ENCODE measurements at places on chromosomes 2 and 18. TPM values are rescaled to one million over a fixed set of nuclear protein-coding genes. Genes with fewer than 3 reads are reported as not detected.

Gene REG3G
- not detected for total RNA-seq

Gene ESPNL
- not detected for total RNA-seq

Gene MAPK4
- 0.54 TPM for total RNA-seq

Gene DSEL
- 1.9 TPM for total RNA-seq

Gene ALLC
- not detected for total RNA-seq

Gene SIX2
- not detected for total RNA-seq

Gene MRO
- total RNA-seq = 17.5 TPM

Gene SCN9A
- 8.8 TPM for total RNA-seq

Gene ARMC9
- 3.3 TPM for total RNA-seq

Gene CCDC74A
- not detected for total RNA-seq

DNA sequence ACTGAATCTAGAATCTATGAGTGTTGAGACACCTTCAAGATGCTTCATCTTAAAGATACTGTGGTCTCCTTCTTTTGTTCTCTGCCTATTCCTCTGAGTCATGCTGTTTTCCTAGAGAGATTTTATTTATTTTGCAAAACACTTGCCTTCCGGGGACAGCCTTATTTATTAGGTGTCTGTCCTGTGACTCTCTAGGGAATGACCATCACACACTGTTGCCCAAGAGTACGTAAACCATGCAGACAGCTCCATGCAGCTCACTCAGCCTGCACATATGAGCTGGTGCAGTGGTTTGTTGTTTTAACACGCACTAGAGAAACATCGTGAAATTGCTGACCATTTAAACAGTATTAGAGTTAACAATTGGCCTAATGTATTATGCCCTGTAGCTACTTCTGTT, 12.4 kb upstream of the ADCYAP1 start:
- DNase-seq = no peak

DNA sequence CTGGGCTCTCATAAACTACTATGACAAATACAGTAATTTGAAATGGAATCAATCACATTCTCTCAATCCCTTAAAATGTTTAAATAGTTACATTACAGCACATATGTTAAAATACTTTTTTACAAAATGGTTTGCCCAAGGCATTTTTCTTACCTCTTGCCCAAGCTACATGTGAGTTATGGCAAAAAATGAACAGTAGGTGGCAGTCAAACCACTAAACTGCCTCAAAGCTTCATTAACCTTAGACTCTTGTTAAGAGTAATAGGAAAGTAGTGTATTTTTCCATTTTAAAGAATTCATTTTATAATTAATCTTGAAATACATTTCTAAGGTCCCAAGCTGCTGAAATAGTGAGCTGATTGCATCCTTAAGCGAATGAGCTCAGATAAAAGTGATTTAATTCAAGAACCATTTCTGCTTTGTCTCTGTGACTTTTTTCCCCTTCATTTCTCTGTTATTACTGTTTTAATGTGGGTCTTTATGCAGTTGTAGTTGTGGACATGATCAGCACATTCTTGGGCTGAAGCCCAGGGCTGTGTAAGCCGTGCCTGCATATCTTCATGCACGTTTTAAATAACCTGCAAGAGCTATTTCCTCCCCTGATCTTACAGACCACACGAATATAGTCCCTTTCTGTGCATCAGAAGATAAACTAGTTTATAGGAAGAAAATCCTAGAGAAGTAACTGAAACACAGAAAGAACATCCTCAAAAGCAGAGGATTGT, 311.8 kb downstream of the LNPK start:
- peak; percentile 61 for DNase-seq

DNA sequence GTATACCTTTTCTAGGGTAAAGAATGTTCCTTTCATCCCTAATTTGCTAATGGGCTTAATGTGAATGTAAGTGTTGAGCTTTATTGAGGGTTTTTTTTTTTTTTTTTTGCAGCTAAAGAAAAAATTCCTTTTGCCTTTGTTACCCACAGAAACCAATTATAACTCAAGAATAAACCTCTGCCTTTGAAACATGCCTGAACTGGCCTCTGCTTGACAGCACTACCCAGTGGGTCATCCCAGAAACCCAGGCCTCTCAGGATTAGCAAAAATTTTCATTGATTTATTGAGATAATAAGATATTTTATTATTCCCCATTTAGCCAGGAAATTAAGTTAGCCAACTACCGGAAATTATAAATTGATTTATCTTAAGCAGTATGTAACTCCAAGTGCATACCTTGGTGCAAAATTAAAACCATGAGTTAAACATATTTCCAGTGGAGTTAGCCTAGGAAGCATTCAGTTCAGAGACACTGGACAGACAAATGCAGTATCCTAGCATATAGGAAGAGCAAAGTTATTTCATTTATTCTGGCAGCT, 67.0 kb upstream of the RASGRP3 start:
- DNase-seq = no peak

- DNase-seq = no peak
These were observed 83.7 kb downstream of the PLB1 start for GRCh38 chr2:28579606-28580005.

- peak; percentile 61 for DNase-seq
These were observed 11.7 kb upstream of the TMEM37 start for GRCh38 chr2:119419803-119420508.

- no peak for DNase-seq
These were observed 64.0 kb downstream of the NGEF start for GRCh38 chr2:232949016-232949415.

- peak; percentile 72 for DNase-seq
These were observed 17.6 kb downstream of the CDC42EP3 start for GRCh38 chr2:37653805-37654378.

DNA sequence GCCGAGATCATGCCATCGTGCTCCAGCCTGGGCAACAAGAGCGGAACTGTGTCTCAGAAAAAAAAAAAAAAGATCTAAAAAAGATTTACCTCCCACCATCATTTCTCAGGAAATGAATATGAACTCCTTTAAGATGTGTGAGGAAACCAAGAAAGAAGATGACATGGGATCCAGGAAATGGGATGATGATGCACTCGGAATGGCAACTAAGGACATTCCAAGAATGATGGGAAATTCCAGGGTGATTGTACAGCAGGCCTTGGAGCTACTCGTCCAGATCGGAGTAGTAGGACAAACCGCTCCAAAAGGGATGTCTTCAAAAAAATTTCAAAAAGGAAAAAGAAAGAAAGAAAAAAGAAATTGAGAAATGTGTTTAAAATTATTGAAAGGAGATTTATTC, 84.9 kb upstream of the PMAIP1 start:
- no peak for DNase-seq

DNA sequence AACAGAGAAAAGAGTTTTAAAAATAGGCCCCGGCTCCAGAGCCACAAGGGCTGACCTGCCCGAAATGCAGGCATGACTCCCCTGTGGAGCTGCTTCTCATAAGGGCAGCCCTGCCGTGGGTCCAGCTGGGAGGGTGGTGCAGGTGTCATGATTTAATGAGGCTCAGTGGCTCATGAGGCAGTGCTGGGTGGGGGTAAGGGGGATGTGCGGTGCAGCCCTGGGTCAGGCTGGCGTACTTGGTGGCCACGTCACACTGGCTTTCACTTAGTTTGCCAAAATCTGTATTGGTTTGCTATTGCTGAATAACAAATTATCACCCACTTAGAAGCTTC, 33.6 kb downstream of the HJURP start:
- DNase-seq = no peak

DNA sequence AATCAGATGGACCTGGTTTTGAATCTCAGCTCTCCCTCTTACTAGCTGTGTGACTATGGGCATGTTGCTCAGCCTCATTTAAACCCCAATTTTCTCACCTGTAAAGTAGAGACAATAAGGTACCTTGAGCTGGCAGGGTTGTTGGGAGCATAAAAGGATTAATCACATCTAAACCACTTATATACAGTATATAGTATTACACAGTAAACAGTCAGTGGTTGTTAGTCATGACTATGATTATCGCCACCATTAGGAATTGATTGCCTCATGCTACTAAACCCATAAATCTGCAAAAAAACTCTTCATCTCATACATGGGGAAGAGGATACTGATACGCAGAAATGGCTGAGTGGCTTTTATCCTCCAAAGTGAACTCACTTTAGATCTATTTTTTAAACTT, 65.8 kb downstream of the INO80D start:
- no peak for DNase-seq

- DNase-seq = no peak
These were observed 2.1 kb downstream of the ATAD2B start for GRCh38 chr2:23924589-23925359.

DNA sequence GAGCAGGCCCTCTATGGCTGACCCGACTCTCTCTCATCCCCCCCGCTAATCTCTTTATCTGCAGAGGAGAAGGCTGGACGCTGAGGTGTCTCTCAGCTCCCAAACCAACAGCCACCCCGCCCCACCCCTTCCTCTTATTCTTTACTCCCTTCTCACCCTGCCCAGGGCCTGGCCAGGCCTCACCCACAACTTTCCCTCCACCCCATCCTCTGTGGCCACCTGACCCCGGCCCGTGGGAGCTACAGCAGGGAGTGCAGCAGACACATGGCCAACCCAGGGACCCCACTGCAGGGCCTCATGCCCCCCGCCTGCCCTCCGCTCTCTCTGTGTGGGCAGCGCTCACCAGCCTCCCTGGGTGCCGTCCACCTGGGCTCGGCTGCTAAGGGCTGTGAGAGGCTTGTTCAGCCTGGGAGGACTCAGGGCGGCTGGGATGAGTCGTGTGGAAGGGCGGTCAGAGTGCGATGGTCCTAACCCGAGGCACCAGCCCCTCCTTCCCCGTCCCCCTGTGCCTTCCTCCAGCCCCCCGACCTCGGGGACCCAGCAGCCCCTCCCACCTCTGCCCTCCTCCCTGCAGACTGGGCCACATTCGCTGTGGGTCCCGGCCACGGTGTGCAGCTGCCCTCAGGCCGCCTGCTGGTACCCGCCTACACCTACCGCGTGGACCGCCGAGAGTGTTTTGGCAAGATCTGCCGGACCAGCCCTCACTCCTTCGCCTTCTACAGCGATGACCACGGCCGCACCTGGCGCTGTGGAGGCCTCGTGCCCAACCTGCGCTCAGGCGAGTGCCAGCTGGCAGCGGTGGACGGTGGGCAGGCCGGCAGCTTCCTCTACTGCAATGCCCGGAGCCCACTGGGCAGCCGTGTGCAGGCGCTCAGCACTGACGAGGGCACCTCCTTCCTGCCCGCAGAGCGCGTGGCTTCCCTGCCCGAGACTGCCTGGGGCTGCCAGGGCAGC, 6.8 kb downstream of the NEU4 start:
- DNase-seq = no peak

GRCh38 chr2:212939777-212940531, 211.5 kb downstream of the IKZF2 start:
- no peak for DNase-seq

DNA sequence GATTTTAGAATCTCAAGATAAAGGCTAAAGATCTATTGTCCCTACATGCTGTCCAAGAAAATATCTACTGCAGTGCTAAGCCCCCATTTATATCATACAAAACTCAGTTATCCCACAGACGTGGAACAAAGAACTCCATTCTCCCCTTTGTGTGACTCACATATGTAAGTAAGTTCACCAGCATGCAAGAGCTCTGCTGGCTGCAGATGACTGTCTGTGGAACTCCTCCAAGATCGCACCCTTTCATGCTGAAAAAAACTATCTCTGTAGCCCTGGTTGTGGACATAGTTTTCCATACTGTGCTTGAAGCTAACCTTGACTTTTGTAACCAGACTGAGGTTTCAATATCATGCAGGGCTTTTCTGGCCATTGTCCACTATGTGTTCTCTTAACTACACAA, 207.1 kb downstream of the ZNF521 start:
- DNase-seq = no peak

DNA sequence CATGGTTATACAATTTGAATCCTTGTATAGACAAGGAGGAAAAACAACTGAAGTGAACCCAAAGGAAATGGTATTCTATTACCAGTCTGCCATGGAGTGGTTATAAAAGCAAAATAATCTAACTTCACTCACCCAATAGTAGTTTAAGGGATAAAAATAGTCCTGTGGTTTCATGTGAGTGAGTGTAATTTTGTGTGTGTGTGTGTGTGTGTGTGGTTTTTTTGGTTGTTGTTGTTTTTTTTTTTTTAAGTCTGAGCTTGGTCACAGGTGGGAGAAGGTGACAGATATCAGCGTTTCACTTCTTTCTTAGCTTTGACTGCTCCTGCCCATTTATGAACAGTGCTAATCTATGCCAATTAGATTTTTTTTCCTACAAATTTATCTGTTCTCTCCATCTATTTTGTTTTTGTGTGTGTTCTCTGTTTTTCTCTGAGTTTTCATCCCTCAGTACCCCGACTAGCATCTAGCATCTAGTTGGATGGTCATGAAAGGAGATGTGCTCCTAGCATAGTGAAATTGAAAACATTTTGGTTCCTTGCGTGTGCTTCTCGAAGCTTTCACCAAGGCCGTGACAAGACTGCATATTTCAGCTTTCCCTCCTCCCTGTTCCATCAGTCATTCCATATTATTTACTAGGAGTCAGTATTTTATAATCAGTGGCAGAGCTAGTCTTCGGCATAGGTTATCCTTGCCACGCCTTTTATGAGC, 200.1 kb upstream of the DTNA start:
- DNase-seq = no peak

DNA sequence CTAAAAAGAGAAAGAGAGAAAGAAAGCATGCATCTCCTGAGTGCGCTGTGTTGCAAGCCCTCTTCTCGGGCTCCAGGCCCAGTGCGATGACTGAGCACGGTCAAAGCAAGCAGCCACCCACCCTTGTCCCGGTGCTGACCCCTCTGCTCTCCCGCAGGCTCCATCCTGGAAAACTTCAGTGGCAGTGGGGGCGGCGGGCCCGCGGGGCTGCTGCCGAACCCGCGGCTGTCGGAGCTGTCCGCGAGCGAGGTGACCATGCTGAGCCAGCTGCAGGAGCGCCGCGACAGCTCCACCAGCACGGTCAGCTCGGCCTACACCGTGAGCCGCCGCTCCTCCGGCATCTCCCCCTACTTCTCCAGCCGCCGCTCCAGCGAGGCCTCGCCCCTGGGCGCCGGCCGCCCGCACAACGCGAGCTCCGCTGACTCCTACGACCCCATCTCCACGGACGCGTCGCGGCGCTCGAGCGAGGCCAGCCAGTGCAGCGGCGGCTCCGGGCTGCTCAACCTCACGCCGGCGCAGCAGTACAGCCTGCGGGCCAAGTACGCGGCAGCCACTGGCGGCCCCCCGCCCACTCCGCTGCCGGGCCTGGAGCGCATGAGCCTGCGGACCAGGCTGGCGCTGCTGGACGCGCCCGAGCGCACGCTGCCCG, 252.5 kb downstream of the GLI2 start:
- peak; percentile 34 for DNase-seq

GRCh38 chr2:195967336-195967735, 101.3 kb downstream of the DNAH7 start:
- DNase-seq = no peak

DNA sequence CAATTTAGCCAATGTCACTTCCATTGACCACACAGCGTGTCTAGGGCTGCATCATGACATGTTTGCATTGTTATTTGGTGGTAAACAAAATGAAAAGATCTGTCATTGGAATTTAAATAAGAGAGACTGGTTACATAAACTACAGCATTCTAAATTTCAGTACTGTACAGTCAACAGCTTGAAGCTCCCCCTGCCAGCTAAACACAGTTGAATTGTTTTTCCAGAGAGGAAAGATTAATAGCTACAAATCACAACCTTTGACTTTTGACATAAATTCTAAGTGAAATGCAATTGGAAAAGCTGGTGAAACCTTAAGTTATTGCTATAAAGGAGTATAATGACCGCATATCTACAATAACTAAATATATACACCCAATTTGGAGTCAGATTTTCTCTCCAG, 1600.0 kb upstream of the ACVR2A start:
- DNase-seq = no peak

All from Peyer's patch (tissue), 4 donors.